ENCODE measurements at places on chromosomes 11 and 22.

DNA sequence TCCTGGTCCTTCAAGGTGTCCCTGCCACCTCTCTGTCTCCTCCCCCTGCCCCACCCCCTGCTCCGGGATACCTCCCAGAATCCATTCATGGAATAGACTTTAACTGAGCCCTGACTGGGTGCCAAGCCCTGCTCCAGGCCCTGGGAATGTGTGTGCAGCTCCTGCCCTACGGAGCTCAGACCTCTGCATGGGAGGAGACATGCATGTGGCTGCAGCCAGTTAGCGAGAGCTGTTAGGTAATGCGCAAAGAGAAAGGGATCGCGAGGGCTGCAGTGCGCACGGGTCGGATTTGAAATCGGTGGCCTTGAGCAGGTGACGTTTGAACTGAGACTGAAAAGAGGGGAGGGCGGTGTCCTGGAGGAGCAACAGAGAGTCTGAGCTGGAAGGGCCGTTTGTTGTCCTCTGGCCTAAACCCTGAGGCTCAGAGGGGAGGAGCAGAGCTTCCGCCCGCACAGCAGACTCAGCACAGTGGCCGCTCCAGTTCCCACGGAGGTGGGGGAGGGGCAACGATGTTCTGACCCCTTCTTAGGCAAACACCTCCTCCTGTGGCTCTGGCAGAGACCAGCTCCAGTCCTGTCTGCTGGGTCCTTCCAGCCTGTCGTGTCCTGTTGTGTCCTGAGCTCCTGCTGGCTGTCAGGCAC lies 19.8 kb upstream of the LRRC10B start:
- DNase-seq = no peak

DNA sequence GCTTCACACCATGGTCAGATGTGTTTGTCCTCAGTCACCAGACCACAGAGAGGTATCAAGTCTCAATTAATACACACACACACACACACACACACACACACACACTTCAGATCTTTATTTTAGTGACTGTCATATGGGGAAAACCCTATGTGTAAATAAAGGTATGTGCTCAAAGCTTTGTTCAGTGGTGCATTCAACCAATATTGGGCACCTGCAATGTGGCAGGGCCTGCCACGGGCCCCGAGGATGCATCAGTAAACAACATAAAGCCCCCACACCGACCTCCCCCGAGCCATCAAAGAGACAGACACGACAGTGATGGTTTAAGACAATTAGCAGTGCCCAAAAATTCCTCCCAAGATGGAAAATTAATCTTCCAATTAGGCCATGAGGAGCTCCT lies 51.6 kb downstream of the SHANK2 start:
- no peak for DNase-seq

GRCh38 chr11:22115470-22116029 lies 77.3 kb upstream of the ANO5 start:
- no peak for DNase-seq

GRCh38 chr11:650482-650881 lies 13.4 kb downstream of the DRD4 start:
- DNase-seq = no peak

- no peak for DNase-seq
Measured at GRCh38 chr11:46271875-46272815, 5.3 kb upstream of the CREB3L1 start.

GRCh38 chr11:65868076-65868667 lies 4.4 kb downstream of the EFEMP2 start:
- DNase-seq = no peak

GRCh38 chr22:50315289-50316113 lies 8.1 kb upstream of the PLXNB2 start:
- DNase-seq = no peak

DNA sequence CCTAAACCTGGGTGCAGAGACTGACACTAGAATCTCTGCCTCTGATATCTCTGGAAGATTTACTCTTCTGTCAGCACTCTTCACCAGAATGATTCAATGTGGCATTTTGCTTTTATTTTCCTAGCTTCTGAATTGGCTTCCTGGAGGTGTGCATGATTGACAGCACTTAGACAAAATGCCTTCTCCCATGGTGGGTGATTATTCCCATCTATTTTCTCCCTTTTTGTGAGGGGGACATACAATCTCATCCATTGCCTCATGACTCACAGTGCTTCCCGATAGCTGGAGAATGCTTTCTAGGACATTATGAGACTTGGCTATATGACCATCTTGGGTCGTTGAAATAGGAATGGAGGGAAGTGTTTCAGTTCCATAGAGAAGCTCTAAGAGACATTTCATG lies 4.0 kb upstream of the TRIM68 start:
- no peak for DNase-seq

- DNase-seq = no peak
Measured at GRCh38 chr11:17519061-17519885, 24.9 kb downstream of the USH1C start.

GRCh38 chr22:20803696-20804324 lies 29.9 kb downstream of the SERPIND1 start:
- peak; percentile 39 for DNase-seq

DNA sequence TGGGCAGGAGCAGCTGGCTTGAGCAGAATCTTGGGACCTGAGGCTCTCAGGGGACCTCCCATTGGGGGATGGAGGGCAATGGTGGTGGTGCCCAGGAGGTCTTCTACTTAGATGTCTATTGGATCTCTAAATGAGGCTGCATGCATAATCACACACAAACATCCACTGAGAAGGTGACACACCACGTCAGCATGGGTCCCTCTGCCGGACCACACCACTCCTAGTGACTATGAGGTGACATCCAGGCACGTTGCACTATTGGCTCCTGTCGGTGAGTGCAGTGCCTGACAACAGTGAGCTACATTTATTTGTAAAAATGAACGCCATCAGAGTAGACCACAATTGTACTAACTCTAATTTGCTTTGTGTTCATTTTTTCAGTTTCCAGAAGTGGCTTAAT lies 2.3 kb upstream of the APOA4 start:
- DNase-seq = no peak

Measured in stimulated activated CD4-positive, alpha-beta T cell treated with anti-CD3 and anti-CD28 coated beads, Interleukin-2, amount 100 ng/mL, for 24 hours (primary cell).